ENCODE measurements at places on chromosomes 12 and 14. TPM values are rescaled to one million over a fixed set of nuclear protein-coding genes. Genes with fewer than 3 reads are reported as not detected.

- no peak for DNase-seq
- no peaks in the 10 kb centered on the region for H3K4me1 ChIP-seq
- H3K27me3 ChIP-seq = peaks cover 5% of the 10 kb centered on the region
- H3K36me3 ChIP-seq = no peaks in the 10 kb centered on the region
- no peak overlapping the region for H3K4me3 ChIP-seq
Observed at GRCh38 chr14:54221432-54221803, 175.4 kb upstream of the CDKN3 start.

DNA sequence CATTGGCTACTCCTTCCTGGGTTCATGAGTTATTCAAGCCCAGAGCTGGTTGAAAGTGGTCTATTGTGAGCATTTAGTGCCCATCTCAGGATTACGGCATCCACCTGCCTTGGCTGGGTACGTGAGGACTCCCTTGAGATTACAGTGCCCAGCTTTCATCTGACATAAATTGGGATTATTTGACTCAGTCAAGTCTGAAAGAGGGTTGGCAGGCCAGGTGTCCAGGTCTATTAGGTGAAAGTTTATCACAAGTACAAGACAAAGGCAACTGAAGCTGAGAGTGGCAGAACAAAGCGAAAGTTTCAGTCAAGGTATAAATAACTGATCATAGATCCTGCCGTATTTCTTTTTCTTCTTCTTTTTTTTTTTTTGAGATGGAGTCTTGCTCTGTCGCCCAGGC, 84.6 kb upstream of the ATF7IP start:
- no peak overlapping the region for H3K27ac ChIP-seq
- H3K36me3 ChIP-seq = no peaks in the 10 kb centered on the region
- no peak overlapping the region for H3K4me3 ChIP-seq
- no peaks in the 10 kb centered on the region for H3K4me1 ChIP-seq
- no peak for DNase-seq
- no peaks in the 10 kb centered on the region for H3K27me3 ChIP-seq

- DNase-seq = no peak
- H3K4me3 ChIP-seq = no peak overlapping the region
- no peaks in the 10 kb centered on the region for H3K27me3 ChIP-seq
- no peak overlapping the region for H3K27ac ChIP-seq
- H3K4me1 ChIP-seq = no peaks in the 10 kb centered on the region
- no peaks in the 10 kb centered on the region for H3K36me3 ChIP-seq
Observed at GRCh38 chr14:29788093-29788492, 139.6 kb downstream of the PRKD1 start.

Gene SLC17A8
- not detected for total RNA-seq

Gene ACRBP
- 16.3 TPM for total RNA-seq

DNA sequence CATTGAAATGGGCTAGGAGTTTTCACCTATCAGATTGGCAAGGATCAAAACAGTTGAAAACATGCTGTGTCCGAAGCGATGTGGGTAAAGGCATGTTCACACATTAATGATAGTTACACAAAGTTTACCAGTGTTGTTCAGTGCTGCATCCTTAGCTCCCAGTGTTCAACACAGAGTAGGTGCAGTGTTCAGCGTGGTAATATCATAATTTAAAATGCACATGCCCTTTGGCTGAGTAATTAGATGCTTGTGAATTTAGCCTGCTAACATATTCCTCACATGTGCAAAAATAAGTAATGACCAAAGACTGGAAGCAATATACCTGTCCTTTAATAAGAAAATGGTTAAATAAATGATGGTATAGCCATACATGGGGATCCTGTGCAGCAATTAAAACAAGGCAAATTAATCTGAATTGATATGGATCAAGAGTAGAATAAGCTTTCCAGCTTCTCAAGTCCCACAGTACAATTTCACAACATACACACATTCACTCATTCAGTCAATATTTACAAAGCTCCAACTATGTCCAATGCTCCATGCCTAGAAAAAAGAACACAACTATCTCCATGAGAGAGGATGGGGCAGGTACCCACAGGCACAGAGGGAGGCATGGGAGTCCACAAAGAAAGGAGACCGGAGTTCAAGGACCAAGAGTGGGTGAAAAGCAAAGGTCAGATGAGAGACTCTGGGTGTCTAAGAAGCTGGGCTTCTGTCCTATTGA, 12.8 kb downstream of the TMCC3 start:
- no peak for DNase-seq
- H3K4me1 ChIP-seq = peaks cover 8% of the 10 kb centered on the region
- H3K27me3 ChIP-seq = no peaks in the 10 kb centered on the region
- no peaks in the 10 kb centered on the region for H3K36me3 ChIP-seq
- no peak overlapping the region for H3K4me3 ChIP-seq

DNA sequence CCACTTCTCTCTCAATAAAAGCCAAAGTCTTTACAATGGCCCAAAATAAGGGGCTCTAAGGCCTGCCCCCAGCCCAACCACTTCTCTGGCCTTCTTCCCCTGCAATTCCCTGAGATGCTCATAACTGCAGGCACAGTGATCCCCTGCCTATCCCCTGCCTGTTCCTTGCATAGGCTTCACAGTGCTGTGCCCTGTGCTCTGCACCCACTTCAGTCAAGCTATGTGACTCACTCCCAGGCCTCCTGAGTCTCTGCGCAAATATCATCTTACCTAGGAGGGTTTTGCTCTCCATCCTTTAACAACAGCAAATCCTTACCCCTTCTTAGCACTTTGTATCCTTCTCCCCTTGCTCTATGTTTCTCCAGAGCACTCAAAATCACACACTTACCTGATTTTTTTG, 242.2 kb downstream of the MSRB3 start:
- H3K27ac ChIP-seq = no peak overlapping the region
- DNase-seq = no peak
- no peaks in the 10 kb centered on the region for H3K36me3 ChIP-seq
- H3K4me1 ChIP-seq = no peaks in the 10 kb centered on the region
- H3K4me3 ChIP-seq = no peak overlapping the region

Gene ANKRD52
- total RNA-seq = 44.1 TPM

DNA sequence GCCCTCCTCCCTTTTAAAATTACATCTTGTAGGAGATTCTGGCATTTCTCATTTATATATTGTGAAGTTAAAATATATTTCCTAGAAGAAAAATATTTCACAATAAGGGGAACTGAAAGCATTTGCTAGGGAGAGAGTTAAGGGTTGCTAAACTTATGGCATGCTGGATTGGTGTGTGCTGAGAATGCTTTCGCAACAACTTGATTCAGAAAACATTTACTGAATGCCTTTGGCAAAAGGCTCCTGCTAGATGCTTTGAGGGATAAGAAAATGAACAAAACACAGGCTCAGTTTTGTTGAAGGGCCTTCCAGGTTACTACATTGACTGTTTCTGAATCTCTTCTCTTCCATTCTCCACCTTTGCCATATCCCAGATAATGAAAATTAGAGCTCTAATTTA, 67.5 kb downstream of the DIP2B start:
- H3K4me1 ChIP-seq = peaks cover 22% of the 10 kb centered on the region
- no peaks in the 10 kb centered on the region for H3K36me3 ChIP-seq
- no peak overlapping the region for H3K4me3 ChIP-seq
- H3K27ac ChIP-seq = no peak overlapping the region
- no peak for DNase-seq

DNA sequence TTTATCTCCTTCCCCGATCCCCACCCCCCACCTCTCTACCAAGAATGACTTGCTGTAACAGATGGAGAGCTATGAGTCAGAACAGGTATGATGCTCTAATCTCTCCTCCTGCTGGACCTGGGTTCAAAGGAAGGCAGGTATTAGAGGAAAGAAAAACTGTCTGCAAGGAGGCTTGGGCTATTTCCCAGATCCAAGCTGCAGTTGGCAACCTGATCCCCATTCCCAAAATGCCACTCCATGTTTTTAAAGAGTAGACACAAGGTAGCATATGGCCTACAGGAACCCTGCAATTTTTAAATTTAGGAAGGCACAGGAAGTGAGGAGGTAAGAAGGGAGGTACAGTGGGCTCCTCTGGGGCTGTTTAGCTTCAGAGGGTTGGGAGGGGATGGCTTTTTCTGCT, 33.0 kb downstream of the SRRM4 start:
- H3K27me3 ChIP-seq = no peaks in the 10 kb centered on the region
- H3K4me1 ChIP-seq = no peaks in the 10 kb centered on the region
- no peak for DNase-seq
- H3K36me3 ChIP-seq = no peaks in the 10 kb centered on the region

Gene SLC16A7
- total RNA-seq = 52.8 TPM

GRCh38 chr12:123571343-123571813, 13.0 kb upstream of the TMED2 start:
- H3K27me3 ChIP-seq = no peaks in the 10 kb centered on the region
- H3K36me3 ChIP-seq = no peaks in the 10 kb centered on the region

Gene CLMN
- 0.22 TPM for total RNA-seq

Gene FAM177A1
- total RNA-seq = 41.5 TPM

Gene APOLD1
- total RNA-seq = 4.3 TPM

DNA sequence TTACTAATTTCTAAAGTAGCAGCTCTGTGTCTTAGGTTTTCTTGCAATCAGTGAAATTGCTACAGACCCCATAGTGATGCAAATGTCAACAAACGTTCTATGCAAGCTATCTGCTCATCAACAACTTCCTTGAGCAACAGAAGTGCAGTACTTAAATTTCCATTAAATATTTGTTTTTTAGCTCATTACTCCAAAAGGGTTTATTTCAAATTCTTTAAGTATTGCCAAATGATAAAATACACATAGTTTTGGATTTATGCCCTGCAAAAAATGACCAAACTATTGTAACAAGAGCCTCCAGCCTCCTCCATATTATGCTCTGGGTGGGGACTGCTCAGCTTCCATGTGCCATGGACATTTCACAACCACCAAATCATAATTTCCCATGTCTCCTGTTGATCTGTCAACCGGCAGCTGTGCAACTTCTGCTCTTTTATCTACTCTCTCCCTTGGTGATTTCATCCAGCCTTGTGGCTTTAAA, 4.4 kb downstream of the BDKRB1 start:
- no peak for DNase-seq
- no peaks in the 10 kb centered on the region for H3K4me1 ChIP-seq
- no peaks in the 10 kb centered on the region for H3K27me3 ChIP-seq
- H3K27ac ChIP-seq = no peak overlapping the region
- H3K4me3 ChIP-seq = no peak overlapping the region

DNA sequence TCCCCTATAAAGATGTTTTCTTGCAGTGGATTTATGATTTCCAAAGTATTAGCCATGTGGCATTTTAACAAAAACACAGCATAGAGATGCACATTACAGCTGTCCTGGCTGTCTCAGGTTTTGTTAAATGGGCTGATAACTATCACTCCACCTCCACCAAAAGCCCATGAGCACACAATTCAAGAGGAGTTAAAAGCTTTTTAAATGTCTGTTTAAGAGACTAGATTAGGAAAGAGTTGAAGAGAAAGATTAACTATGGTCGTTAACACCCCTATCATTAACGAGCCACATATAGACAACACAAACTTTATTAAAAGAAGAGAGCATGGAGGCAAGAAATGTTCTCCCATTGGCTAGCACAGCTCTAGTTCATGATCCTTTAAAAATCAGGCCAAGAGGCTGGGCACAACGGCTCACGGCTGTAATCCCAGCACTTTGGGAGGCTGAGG, 14.5 kb downstream of the CBX5 start:
- no peaks in the 10 kb centered on the region for H3K4me1 ChIP-seq
- H3K36me3 ChIP-seq = no peaks in the 10 kb centered on the region
- H3K27ac ChIP-seq = no peak overlapping the region
- DNase-seq = no peak
- no peak overlapping the region for H3K4me3 ChIP-seq
- no peaks in the 10 kb centered on the region for H3K27me3 ChIP-seq

- H3K27me3 ChIP-seq = no peaks in the 10 kb centered on the region
- H3K36me3 ChIP-seq = no peaks in the 10 kb centered on the region
- H3K4me1 ChIP-seq = peaks cover 6% of the 10 kb centered on the region
- H3K27ac ChIP-seq = no peak overlapping the region
- H3K4me3 ChIP-seq = no peak overlapping the region
Observed at GRCh38 chr12:111316671-111317070, 52.2 kb downstream of the PHETA1 start.

Gene WNT1
- total RNA-seq = 2.8 TPM

GRCh38 chr14:105166571-105167302, 1.8 kb downstream of the JAG2 start:
- peaks cover 26% of the 10 kb centered on the region for H3K4me1 ChIP-seq
- H3K27ac ChIP-seq = no peak overlapping the region
- no peaks in the 10 kb centered on the region for H3K36me3 ChIP-seq
- no peak overlapping the region for H3K4me3 ChIP-seq

- no peak for DNase-seq
- H3K36me3 ChIP-seq = no peaks in the 10 kb centered on the region
- H3K27ac ChIP-seq = no peak overlapping the region
- no peaks in the 10 kb centered on the region for H3K4me1 ChIP-seq
Observed at GRCh38 chr14:58677996-58678395, 40.2 kb downstream of the DACT1 start.

DNA sequence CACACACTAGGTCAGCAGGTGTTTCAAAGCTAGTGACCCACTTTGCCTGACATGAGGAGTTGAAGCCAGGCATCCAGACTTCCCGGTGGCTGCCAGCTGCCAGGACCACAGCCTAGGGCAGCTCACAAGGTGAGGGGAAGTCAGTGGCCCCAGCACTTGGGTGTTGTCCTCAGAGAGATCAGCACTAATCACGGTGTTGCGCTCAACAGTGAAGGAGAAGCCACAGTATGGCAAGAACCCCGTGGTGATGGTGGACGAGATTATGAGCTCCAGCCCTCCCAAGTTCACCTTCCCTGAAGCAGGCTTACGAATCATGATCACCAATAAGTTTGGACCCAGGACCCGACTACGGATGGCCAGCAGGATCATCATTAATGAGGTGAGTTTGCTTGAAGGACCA, 59.9 kb upstream of the RIN3 start:
- no peaks in the 10 kb centered on the region for H3K27me3 ChIP-seq
- no peak overlapping the region for H3K27ac ChIP-seq
- no peaks in the 10 kb centered on the region for H3K4me1 ChIP-seq
- no peak for DNase-seq
- H3K4me3 ChIP-seq = no peak overlapping the region
- H3K36me3 ChIP-seq = no peaks in the 10 kb centered on the region

GRCh38 chr12:52295663-52296062, 4.3 kb upstream of the KRT81 start:
- no peaks in the 10 kb centered on the region for H3K4me1 ChIP-seq
- H3K36me3 ChIP-seq = no peaks in the 10 kb centered on the region
- H3K27ac ChIP-seq = no peak overlapping the region
- H3K27me3 ChIP-seq = no peaks in the 10 kb centered on the region
- H3K4me3 ChIP-seq = no peak overlapping the region

Gene GPRC5A
- total RNA-seq = not detected

Gene GPR162
- 0.32 TPM for total RNA-seq

- H3K27ac ChIP-seq = no peak overlapping the region
- H3K4me3 ChIP-seq = no peak overlapping the region
- no peak for DNase-seq
- H3K36me3 ChIP-seq = no peaks in the 10 kb centered on the region
Observed at GRCh38 chr14:105867961-105868599, 341.7 kb downstream of the TMEM121 start.

DNA sequence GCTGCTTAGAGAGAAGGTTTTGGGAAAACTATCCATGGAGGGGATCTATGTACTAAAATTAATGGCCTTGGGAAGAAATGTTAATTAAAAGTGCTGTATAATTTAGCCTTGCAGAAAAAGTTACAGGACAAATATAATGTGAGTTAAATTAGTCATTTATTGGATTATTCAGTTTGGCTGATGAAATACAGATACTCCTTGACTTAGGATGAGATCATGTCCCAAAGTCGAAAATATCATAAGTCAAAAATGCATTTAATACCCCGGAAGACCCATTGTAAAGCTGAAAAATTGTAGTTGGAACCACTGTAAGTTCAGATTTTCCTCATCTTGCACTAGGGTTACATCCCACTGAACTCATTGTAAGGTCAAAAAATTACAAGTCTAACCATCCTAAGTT, 9.7 kb downstream of the RTRAF start:
- no peak for DNase-seq
- no peaks in the 10 kb centered on the region for H3K4me1 ChIP-seq
- peaks cover 55% of the 10 kb centered on the region for H3K36me3 ChIP-seq

Gene LIN7A
- total RNA-seq = not detected
